Activated naive CD4-positive, alpha-beta T cell treated with anti-CD3 and anti-CD28 coated beads for 36 hours (primary cell): ENCODE measurements at places on chromosomes 13 and 19.

DNA sequence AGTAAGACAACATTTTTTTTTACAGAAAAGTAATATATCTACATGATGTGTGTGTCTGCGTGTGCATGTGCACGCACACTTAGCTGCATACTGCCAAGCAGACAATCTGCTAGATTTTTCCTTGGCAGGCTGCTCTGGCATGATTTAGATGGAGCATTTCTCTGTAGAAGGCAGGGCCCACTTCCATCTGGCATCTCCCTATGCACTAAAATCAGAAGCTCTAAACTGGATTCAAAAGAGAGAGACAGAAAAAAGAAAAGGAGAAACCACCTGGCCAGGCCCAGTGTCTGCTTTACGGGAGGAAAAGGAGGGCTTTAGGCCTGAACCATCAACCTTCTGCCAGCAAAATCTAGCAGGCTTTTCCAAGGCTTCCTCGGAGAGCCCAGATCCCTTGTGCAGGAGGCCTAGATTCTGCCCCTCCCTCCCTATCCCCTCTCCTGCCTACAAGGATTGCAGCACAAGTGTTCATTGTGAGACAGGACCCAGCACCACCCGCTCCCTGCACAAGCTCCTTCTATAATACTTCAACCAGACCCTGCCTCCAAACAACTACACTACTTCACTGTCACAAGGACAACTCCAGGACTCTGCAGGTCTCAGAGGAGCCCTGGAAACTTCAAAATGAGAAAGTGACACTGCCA, 99.3 kb downstream of the DOCK9 start:
- no peak for DNase-seq

DNA sequence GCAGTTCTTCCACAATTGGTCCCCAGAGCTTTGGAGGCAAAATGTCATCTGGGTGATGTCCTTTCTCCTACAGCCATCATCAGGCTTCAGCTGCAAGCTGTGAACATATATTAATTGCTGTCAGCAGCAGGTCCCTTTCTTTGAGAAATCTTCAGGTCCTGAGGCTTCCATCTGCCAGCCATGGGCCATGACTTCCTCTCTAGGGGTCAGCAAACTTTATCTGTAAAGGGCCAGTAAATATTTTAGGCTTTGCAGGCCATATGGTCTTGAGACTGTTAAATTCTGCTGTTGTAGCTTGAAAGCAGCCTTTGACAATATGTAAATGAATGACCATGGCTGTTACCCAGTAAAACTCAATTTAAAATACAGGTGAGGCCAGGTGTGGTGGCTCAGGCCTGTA, 27.1 kb downstream of the SERP2 start:
- no peak for DNase-seq

- DNase-seq: no peak
These were observed 373.2 kb downstream of the PCDH17 start for GRCh38 chr13:58004751-58005150.

DNA sequence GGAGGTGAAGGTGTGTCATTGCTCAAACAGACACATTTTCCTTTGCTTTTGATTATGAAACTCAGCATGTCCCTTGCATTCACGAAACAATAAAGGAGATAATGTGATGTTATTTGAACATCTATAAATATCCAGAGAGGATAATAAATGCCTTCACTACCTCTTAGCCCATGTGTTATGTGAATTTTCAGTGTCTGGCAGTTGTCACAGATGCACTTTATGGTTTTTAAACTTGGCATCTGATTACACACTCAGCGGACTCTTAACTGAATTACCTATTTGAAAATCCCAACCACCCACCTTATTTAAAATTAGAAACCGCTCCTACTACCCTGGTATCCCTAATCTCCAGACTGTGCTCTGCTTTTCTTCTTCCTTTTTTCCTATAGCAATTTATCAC, 254.2 kb downstream of the COG6 start:
- no peak for DNase-seq

GRCh38 chr19:31903979-31904378, 441.4 kb upstream of the ZNF507 start:
- no peak for DNase-seq

DNA sequence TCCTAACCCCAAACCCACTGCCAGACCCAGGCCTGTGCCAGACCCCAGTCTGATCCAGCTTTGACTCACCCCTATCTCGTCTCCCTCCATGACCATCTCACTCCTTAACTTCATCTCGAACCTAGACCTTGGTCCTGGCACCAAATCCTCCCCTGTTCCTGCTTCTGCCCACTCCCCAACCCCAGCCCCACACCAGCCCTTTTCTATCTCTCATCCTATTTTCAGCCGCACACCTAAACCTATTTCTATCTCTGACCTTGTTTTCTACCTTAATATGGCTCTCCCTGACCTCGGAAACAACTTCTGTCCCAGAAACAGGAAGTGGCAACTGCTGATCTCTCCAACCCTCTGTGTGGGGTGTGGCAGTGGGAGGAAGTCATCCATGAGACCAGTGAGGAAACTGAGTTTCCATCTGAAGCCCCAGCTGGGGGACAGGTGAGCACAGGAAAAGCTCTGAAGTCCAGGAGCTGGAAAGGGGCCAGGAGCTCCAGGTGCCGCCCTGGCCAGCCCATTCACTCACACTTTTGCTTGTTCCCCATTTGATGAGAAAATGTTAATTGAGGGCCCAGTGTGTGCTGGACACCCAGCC, 13.7 kb downstream of the PTH2 start:
- peak; percentile 40 for DNase-seq

DNA sequence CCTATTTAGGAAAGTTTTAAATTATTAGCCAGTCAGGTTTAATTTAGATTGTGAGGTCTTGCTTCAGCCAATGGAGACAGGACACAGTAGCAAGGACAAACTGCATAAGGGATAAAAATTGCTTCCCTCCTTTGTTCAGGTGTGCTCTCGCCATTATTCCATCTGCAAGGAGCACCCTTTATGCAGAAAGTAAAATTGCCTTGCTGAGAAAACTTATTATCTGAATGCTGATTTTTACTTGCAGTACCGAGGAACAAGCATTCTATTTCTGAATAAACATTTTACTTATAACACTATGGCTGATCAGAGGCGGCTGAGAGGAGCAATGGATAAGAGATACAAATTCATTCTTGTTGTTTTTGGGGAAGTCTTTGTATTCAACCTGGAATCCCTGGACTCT, 8.0 kb downstream of the CYP4F22 start:
- no peak for DNase-seq

DNA sequence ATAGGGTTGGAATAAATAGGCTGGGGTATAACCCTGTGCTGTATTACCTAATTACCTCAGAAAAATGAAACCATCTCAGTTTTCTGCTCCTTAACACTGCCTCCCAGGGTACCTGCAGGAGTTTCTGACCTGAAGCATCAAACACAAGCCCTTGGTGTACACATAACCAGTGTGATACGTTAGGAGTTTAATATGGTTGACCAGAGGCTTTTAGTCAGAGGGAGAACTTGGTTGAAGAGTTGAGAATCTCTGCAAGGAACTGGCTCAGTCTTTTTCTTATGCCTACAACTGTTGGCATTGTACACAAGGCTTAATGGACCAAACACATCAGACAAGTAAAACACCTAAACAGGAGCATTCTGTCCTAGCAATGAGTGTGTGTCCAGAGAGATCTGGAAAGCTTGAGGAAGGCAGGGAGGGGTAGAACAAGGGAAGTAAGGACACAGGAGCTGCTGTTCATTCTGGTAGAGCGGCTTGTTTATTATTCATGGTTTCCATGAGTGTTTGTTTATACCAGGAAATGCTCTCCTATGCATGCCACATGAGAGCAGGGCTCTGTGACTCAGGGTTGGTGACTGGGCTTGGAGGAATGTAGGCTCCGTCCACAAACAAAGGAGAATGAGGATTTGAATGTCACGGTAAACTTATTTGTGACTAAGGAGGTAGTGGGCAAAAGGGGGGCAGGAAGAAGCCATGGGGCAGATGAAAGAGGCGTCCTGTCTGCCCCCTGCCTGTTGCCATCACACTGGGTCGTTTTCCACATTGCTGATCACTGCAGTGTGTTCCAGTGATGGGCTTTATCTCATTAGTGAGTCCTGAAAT, 11.9 kb upstream of the SPATA13 start:
- DNase-seq: no peak

DNA sequence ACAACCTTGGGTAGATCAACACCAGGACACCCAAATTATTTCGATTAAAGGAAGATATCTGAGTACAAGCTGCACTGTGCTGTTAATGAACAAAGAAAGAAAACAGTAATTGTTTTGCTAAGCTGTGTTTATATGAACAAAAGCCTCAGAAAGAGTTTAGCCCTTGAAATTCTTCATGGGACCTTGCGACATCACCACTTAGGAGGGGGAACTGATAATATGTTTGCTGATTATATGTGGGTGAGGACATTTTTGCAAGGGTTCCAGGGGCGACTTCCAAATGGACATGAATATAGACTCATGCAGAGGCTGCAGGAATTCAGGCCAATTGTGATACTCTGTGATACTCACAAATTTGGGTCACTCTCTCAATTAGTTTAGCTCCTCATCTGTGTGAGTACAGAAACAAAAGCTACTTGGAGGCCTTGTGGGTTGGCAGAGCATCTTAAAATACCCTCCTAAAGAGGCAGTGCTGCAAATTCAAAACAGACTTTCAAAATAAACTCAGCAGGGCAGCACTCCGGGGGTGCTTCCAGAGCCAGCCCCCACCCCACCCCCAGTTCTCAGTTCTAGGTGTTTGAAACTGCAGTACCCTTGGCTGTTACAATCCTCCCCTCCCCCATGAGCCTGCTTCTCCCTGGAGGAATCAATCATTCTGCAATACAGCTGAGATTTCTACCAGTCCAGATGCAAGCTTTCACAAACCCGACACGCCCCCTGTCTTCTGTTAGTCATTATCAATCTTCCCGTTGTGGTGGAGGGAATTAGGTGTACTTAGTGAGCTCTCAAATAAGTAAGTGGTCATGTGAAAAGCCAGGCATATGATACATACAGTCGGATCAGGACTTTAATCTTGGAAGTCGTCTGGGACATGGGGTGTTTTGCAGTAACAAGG, 97.0 kb upstream of the MBNL2 start:
- DNase-seq: peak; percentile 44
